Subcutaneous preadipocyte (primary cell): ENCODE measurements at places on chromosomes 2 and 18. TPM values are rescaled to one million over a fixed set of nuclear protein-coding genes. Genes with fewer than 3 reads are reported as not detected.

The GKN2 gene
- not detected in 2 replicates for total RNA-seq

The PPP1R1C gene
- not detected in 2 replicates for total RNA-seq

The C2orf15 gene
- total RNA-seq, result not detected in 2 replicates

The SRD5A2 gene
- total RNA-seq, result under 0.01 TPM in 1 of 2 replicates, not detected in the other

The POU3F3 gene
- 0.37 and 18.2 TPM in 2 replicates for total RNA-seq

The KHK gene
- 1.4 and 1.5 TPM in 2 replicates for total RNA-seq

The TAF4B gene
- 10.7 and 12.3 TPM in 2 replicates for total RNA-seq

The MEMO1 gene
- 46.3 and 56.7 TPM in 2 replicates for total RNA-seq

The SERPINB5 gene
- not detected in 2 replicates for total RNA-seq

The COLEC12 gene
- 92.6 and 115 TPM in 2 replicates for total RNA-seq

The KCNG2 gene
- not detected in 2 replicates for total RNA-seq

The SP3 gene
- 102 and 135 TPM in 2 replicates for total RNA-seq

The LYPD1 gene
- 0.59 TPM in 1 of 2 replicates, not detected in the other for total RNA-seq

The SULT1C4 gene
- total RNA-seq, result not detected in 2 replicates

The NMS gene
- not detected in 2 replicates for total RNA-seq

The CIB4 gene
- total RNA-seq, result not detected in 2 replicates

The FLACC1 gene
- 1.4 and 1.5 TPM in 2 replicates for total RNA-seq

The ABHD1 gene
- under 0.01 TPM in 1 of 2 replicates, not detected in the other for total RNA-seq

The TMEM169 gene
- total RNA-seq, result 0.37 TPM in 1 of 2 replicates, not detected in the other

The EML6 gene
- 4.0 and 4.1 TPM in 2 replicates for total RNA-seq
